ENCODE measurements at places on chromosomes 1 and 21.
A peak's percentile ranks its signal among the peaks of the same experiment; 100 is the strongest.

DNA sequence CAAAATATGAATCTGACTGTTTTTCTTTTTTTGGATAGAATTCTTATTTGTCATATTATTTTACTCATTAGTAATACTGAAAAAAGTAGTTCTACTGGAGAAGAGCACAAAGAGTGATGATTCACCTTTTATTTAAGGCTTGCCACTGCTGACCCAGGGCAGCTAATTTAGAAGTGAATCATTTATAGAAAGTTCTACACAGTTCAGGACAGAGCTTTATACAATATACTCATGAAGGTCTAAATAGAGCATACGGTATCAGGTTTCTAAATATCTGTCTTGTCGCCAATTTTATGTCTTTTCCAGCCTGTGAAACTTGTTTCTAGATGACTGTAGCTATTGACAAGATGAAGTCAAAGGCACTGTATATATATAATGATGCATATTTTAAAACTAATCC is 25.0 kb downstream of the GIPC2 start:
- no peak for DNase-seq

GRCh38 chr1:42427240-42427639 is 28.6 kb downstream of the ZMYND12 start:
- no peak for DNase-seq

GRCh38 chr1:21066356-21067012 is 110.2 kb downstream of the EIF4G3 start:
- no peak for DNase-seq

DNA sequence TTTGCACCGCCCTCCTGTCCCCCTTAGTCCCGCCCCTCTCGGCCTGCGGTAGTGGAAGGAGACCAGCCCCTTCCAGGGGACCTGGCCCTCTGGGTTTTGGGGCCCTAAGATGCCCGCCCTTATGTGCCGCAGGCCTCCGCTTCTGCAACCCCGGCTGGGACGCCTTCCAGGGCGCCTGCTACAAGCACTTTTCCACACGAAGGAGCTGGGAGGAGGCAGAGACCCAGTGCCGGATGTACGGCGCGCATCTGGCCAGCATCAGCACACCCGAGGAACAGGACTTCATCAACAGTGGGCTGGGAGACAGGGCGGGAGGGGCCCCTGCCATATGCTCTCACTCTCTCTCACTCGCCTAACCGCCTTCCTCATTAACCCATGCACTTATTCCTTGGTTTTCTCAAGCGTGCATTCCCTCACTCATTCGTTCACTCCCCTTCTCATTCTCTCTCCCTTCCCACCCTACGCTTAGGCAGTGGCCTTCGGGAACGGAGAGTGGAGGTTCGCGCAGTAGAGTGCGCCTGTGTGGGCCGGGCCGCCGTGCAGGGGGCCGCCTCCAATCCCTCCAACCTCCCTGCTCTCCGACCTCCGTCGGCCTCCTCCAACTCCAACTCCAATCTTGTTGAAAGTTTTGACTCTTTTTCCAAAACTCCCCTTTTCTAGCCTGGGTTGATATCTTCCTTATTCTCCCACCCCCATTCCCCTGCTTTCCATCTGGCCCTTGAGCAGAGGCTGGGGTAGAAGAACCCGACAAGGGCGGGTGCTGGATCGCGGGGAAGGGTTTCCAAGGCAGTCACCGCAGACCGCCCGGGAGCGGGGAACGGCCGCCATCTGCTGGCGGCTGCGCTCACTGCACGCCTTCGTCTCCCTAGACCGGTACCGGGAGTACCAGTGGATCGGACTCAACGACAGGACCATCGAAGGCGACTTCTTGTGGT is 15.2 kb downstream of the BCAN start:
- peak; percentile 79 for DNase-seq

- DNase-seq, result no peak
Measured at GRCh38 chr1:93434088-93434487, 13.8 kb upstream of the FNBP1L start.

GRCh38 chr1:221072214-221072613 is 193.0 kb downstream of the HLX start:
- DNase-seq, result no peak

DNA sequence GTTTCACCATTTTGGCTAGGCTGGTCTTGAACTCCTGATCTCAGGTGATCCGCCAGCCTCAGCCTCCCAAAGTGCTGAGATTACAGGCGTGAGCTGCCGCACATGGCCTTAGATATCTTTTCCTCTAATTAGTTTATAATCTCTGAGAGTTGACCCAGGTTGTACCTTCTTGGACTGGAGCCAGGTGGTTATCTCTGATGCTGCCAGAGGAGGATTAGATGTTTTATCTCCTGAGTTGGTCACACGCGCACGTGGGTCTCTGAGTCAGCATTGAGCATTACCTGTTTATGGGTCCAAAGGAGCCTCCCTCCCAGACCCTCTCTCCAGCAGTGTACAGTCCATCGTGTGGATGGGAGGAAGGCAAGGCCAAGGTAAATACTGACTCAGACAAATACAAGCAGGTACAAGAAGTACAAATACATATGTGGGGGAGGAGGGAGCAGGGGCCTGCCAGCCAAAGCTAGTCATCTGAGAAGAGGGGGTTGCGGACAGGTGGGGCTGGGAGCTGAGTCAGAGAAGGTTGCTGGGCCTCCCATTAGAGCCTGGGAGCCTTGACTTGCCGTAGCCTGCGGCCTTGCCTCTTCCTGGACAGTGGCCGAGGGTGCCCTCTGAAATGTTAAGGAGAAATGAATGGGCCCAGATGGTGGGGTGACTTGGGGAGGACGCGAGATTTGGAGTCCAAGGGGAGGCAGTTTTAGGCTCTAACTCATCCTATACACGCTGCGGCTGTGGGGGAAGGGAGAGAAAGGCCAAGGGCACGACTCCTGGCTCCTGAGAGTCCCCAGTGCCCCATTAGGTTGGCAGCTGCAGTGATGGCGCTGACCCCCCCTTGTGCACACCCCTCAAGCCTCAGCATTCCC is 13.1 kb downstream of the IL6R start:
- no peak for DNase-seq

- no peak for DNase-seq
Measured at GRCh38 chr1:31867546-31867945, 51.7 kb upstream of the SPOCD1 start.

GRCh38 chr1:152858062-152858461 is 1.7 kb upstream of the LCE7A start:
- no peak for DNase-seq

GRCh38 chr1:178101654-178102053 is 7.8 kb downstream of the RASAL2 start:
- DNase-seq, result no peak

DNA sequence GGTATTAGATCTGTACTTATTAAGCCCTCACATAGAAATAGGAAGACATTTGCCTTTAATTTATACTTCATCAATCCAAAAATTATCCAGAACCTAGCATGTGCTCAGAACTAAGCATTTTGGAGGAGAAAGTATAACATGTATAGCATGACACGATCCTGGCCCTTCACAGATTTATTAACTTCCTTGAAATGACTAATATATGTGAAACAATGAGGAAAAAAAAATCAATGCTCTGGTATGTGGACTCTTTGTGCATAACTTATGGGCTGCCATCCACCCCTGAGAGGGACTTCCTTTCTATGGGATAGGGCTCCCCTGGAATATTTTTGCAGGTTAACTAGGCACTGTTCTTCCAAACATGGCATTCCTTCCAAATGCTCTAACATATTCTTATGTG is 36.6 kb downstream of the CCDC185 start:
- no peak for DNase-seq

- DNase-seq, result no peak
Measured at GRCh38 chr1:81662913-81663526, 137.7 kb upstream of the ADGRL2 start.

GRCh38 chr1:26210147-26210870 is 19.9 kb downstream of the CATSPER4 start:
- DNase-seq, result no peak

DNA sequence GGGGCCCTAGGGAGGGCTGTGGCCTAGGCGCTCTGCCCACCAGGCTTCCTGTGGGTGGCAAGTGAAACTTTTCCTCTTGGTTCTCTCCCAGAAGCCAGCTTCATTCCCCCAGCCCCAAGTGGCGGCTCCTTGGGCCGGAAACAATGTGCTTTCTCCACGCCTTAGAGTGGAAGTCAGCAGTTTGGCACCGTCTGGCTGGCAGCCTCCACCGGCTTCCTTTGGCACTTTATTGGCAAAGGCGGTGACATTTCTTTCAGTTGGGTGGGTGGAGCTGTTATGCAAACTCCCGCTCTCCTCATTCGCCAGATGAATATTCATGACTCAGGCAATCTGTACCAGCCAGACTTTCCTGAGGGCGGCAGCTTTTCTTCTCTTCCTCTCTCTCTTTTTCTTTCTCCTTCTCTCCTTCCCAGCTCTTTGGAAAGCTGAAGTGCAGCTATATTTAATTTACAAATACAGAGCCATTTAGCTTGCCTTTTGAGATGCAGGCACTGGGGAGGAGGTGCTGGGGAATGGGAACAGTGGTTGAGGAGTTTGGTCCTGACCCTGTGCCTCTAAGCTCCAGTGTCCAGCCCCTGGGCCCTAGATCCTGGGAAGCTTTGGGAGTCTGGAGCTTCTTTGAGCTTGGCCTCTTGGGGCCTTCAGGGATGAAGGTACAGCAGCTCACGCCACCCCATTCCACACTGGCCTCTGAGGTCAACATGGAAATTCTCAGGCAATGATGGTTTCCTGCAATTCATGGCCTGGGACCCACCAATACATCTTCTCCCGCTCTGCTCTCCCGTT is 67.8 kb upstream of the POU3F1 start:
- no peak for DNase-seq

- DNase-seq, result no peak
Measured at GRCh38 chr1:172324086-172324485, 96.4 kb upstream of the C1orf105 start.

GRCh38 chr1:51488372-51489050 is 30.6 kb downstream of the EPS15 start:
- no peak for DNase-seq

DNA sequence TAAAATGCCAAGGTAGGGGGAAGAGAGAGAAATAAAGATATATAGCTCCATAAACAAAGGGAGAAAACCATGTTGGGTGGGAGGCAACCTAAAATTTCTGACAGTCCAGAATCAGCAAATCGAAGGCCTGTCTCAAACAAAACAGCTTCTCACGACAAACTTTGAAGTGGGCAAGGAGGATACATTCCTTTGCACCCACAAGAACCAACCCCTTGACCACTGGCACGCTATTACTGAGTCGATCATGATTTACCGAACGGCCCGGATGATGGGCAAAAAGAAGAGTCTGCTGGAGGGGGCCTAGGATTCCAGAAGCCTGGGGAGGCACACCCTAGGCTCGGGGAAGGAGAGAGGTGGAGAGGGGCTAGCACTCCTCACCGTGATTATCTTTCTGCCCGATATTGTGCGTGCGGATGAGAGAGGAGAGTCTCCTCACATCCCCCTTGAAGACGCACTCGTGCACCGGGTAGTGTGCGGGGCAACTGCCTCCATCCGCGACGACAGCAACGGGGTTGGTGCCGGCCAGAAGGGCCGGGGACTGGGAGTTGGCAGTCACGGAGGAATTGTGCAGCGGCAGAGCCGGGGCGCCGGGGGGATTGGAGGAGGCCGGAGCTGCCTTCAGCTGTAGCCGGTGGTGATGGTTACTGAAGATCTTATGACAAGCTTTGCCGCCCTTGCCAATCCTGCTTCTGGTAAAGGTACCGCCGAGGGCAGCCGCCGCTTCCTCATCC is 756 bp downstream of the ANKRD13C start:
- DNase-seq, result no peak

DNA sequence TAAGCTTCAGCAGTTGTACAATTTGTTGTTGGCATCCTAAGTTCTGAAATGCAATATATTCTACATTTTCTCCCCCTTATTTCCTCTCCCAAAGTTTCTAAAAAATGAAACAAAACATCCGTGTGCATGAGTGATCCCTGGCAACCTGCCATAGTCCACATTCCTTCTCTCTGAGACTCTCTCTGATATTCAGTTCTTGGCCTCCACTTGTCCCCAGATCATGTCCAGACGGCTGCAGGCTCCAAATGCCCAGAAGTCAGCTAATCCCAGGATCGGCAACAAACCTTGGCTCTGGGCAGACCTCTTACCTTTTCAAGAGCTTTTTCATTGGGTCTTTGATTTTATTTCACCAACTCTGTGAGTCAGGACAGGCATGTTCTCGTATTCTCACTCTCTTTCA is 187.8 kb downstream of the ETS2 start:
- no peak for DNase-seq

DNA sequence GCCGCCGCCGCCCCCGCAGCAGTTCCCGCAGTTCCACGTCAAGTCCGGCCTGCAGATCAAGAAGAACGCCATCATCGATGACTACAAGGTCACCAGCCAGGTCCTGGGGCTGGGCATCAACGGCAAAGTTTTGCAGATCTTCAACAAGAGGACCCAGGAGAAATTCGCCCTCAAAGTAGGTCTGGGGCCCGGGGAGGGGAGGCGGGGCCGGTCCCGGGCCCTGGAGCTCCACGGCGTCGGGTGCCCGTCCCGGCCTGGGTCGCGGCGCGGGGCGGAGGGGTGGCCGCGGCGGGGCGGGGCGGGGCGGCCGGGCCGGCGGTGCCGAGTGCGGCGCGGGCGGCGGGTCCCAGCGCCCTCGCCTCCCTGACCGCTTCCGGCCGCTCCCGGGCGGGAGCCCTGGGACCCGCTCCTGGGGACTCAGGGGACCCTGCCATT is 646 bp downstream of the MAPKAPK2 start:
- peak; percentile 43 for DNase-seq
